Osteocyte (in vitro differentiated cells): ENCODE measurements at places on chromosomes 7 and 10. TPM values are rescaled to one million over a fixed set of nuclear protein-coding genes. Genes with fewer than 3 reads are reported as not detected.
A peak's percentile ranks its signal among the peaks of the same experiment; 100 is the strongest.

DNA sequence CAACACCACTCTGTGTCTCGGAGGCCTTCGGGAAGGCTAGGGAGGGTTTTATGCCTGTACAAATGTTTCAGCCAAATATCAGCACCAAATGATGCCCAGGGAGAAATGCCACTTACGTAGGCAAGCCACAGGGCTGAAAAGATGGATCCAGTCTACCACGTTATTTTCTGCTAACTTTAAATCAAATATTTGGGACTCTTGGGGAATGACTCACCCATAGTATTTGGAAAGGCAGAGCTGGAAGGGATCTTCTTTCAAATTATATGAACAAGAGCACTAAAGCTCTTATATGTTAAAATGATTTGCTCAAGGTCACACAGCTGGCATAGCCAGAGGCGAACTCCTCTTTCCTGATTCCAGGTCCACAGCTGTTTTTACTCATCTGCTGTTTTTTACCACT, 591.4 kb downstream of the SORCS1 start:
- H3K27me3 ChIP-seq, result peaks cover 5% of the 10 kb centered on the region
- no peak overlapping the region for H3K4me3 ChIP-seq
- peaks cover 35% of the 10 kb centered on the region for H3K4me1 ChIP-seq
- H3K36me3 ChIP-seq, result no peaks in the 10 kb centered on the region
- no peak for DNase-seq

GRCh38 chr7:149427096-149427680, 33.7 kb downstream of the ZNF777 start:
- H3K27me3 ChIP-seq, result no peaks in the 10 kb centered on the region
- no peak for DNase-seq
- peaks cover 31% of the 10 kb centered on the region for H3K36me3 ChIP-seq
- H3K27ac ChIP-seq, result no peak overlapping the region
- H3K4me3 ChIP-seq, result no peak overlapping the region

- no peaks in the 10 kb centered on the region for H3K36me3 ChIP-seq
- no peak overlapping the region for H3K27ac ChIP-seq
- H3K4me1 ChIP-seq, result no peaks in the 10 kb centered on the region
- H3K27me3 ChIP-seq, result no peaks in the 10 kb centered on the region
Measured at GRCh38 chr7:21317966-21318915, 109.6 kb upstream of the SP4 start.

DNA sequence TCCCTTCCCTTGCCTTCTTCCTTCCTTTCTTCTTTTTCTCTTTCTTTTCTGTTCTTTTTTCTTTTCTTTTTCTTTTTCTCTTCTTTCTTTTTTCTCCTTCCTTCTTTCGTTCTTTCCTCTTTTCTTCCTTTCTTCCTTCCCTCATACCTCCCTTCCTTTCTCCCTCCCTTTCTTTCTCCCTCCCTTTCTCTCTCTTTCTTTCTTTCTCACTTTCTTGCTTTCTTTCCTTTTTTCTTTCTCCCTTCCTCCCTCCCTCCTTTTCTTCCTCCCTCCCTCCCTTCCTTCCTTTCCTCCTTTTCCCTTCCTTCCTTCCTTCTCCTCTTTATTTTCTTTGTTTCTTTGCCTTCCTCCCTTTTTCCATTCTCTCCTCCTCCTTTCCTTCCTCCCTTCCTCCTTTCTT, 96.3 kb downstream of the POM121L12 start:
- H3K27ac ChIP-seq, result no peak overlapping the region
- H3K4me3 ChIP-seq, result no peak overlapping the region
- H3K4me1 ChIP-seq, result no peaks in the 10 kb centered on the region
- DNase-seq, result no peak
- no peaks in the 10 kb centered on the region for H3K36me3 ChIP-seq
- no peaks in the 10 kb centered on the region for H3K27me3 ChIP-seq

DNA sequence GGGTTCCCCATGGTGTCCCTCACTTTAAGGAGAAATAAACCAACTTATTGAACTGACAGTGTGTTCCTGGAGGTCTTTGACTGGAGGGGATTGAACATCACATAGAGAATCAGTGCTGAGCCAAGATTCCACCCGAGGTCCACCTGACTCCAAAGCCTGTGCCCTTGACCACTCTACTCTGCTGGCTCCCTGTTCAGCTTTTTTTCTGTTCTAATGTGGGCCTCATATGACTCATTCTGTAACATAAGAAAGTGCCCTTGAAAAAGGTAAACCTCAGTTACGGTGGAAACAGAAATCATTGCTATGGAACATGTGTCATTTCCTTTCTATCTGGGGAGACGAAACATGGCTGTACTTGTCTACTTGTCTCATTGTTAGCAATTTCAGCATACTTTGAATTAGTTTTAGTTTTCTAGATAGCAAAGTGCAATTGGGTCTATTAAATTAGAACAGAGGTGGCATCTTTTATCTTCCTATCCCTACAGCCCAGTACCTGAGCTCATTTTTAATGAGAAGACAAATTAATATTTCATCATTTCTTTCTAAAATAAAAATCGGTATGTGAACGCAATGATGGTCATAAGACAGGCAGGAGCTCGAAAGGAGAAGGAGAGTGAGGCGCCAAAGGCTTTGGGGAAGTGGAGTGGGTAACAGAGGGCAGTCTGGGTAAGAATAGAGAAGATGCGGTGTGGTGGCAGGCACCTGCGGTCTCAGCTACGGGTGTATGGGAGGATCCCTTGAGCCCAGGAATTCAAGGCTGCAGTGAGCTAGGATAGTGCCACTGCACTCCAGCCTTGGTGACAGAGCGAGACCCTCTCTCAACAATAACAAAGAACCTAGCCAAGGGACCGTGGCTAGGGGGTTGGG, 1.5 kb downstream of the GSDME start:
- no peak for DNase-seq
- H3K27me3 ChIP-seq, result no peaks in the 10 kb centered on the region
- H3K4me3 ChIP-seq, result peak overlapping the region; percentile 89
- peaks cover 13% of the 10 kb centered on the region for H3K4me1 ChIP-seq
- no peaks in the 10 kb centered on the region for H3K36me3 ChIP-seq

GRCh38 chr10:100847440-100847839, 65.3 kb upstream of the SLF2 start:
- H3K36me3 ChIP-seq, result no peaks in the 10 kb centered on the region
- no peak overlapping the region for H3K4me3 ChIP-seq
- H3K27me3 ChIP-seq, result peaks cover 59% of the 10 kb centered on the region
- no peaks in the 10 kb centered on the region for H3K4me1 ChIP-seq

GRCh38 chr10:79404231-79404609, 41.2 kb downstream of the ZCCHC24 start:
- H3K4me1 ChIP-seq, result peaks cover 73% of the 10 kb centered on the region
- peaks cover 11% of the 10 kb centered on the region for H3K36me3 ChIP-seq
- H3K27ac ChIP-seq, result peak overlapping the region; percentile 98
- H3K4me3 ChIP-seq, result peak overlapping the region; percentile 14
- no peak for DNase-seq
- H3K27me3 ChIP-seq, result no peaks in the 10 kb centered on the region

DNA sequence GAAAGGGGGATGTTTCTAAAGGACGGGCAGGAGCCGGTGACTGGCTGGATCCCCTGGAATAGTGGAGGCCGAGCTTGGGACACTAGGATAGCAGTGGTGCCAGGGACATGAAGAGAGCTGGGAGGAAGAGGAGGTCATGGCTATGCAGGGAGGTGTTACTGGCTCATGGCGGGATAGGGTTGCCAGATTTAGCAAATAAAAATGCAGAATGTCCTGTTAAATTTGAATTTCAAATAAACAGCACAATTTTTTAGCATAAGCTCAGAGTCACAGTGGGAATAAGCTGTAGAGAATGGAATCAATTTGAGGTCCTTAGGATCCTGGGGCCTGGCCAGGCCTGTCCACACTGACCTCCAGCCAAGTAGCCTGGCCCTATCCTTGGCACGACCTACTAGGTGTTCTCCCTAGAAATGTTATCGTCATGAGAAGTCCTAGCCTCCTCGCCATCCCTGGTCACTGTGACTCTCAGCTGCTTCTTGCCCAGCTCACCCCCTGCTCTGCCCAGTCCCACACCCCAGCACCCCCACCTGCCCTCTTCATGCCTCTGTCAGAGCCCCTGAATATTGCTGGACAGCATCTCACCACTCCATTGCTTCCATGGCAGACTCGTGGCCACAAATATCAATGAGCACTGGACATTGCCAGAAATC, 7.6 kb upstream of the KCP start:
- no peak overlapping the region for H3K27ac ChIP-seq
- H3K36me3 ChIP-seq, result no peaks in the 10 kb centered on the region
- peaks cover 1% of the 10 kb centered on the region for H3K4me1 ChIP-seq
- H3K27me3 ChIP-seq, result peaks cover 55% of the 10 kb centered on the region
- DNase-seq, result no peak

DNA sequence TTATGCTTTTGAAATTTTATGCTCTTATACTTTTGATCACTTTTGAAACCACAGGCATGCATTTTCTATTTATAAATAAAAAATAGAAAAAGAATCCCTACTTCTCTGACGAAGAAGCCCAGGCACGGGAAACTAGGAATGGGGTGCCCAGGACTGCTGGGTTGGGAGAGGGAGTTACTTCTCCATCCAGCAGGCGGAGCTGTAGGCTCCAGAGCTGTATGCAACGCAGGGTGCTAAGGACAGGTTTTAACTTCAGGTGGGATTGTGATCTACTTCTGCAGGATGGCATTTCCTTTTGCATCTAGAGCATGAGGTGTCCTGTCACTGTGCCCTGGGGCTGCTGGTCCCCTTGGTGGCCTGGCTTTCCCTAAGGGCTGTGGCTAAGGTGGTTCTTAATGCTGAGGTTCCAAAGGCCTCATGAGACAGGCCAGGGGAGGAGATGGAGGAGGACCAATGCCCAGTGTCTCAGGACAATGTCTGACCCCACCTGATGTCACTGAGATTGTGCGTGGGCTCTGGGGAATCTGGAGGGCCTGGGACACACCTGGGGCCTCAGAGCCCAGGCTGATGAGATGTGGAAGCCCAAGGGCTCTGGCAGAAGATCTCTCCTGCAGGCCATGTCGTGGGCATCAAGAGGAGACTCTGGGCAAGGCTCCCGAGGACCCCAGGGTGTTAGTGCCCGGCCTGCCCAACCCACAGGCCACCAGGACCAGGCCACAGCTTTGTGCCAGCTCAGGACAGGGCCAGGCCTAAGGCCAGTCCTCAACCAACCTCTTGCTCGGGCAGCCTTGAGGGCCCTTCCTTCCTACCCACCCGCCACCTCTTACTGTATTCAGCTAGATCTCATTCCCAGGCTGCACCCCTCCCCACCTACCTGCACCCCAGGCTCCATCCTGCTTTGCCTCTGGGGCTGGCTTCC, 507 bp downstream of the CCDC201 start:
- no peak overlapping the region for H3K4me3 ChIP-seq
- no peak for DNase-seq
- no peaks in the 10 kb centered on the region for H3K27me3 ChIP-seq
- no peaks in the 10 kb centered on the region for H3K36me3 ChIP-seq

GRCh38 chr10:51878695-51879094, 179.3 kb upstream of the CSTF2T start:
- peaks cover 24% of the 10 kb centered on the region for H3K4me1 ChIP-seq
- H3K27me3 ChIP-seq, result no peaks in the 10 kb centered on the region
- DNase-seq, result no peak

DNA sequence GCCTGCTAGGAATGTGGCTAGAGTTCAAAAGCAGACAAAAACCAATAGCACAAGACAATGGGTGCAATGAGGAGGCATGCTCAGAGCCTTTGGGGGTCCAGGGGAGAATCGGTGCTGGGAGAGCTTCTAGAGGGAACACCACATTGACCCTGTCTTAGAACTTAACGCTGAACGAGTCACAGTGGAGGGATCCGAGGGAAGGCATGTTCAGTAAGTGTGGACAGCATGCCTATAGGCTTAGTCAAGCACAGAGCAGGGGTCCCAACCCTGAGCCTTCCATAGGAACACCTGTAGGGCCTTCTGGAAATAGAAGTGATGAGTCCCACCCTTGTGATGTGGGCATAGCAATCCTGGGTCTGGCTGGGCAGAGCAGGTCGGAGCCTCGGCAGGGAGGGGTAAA, 148.7 kb downstream of the PKD1L1 start:
- H3K4me3 ChIP-seq, result no peak overlapping the region
- no peak for DNase-seq
- H3K27me3 ChIP-seq, result no peaks in the 10 kb centered on the region
- peaks cover 22% of the 10 kb centered on the region for H3K4me1 ChIP-seq
- H3K27ac ChIP-seq, result no peak overlapping the region

DNA sequence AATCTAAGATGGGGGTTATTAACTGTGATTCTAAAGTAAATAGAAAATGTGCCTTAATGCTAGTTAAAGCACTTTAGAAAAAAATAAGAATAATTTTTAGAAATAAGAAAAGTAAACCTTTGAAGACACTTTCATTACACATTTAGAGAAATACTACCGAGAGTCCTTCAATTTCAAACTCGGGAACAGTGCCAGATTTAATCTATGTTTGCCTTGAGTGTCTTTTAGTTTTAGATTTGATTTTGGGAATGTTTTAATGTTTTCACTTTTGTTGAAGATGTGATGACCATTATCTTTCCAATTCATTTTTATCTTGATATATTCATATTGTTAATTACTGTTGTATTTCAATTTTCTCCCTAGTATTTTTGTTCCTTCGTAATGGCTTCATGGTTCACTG, 592.7 kb upstream of the MGMT start:
- H3K36me3 ChIP-seq, result no peaks in the 10 kb centered on the region
- no peaks in the 10 kb centered on the region for H3K27me3 ChIP-seq
- no peaks in the 10 kb centered on the region for H3K4me1 ChIP-seq
- H3K27ac ChIP-seq, result no peak overlapping the region

GRCh38 chr7:123600876-123601275, 745 bp upstream of the ASB15 start:
- no peaks in the 10 kb centered on the region for H3K27me3 ChIP-seq
- no peak overlapping the region for H3K4me3 ChIP-seq

GRCh38 chr7:76217942-76218566, 16.4 kb downstream of the SRRM3 start:
- peaks cover 29% of the 10 kb centered on the region for H3K27me3 ChIP-seq
- H3K36me3 ChIP-seq, result no peaks in the 10 kb centered on the region
- peaks cover 7% of the 10 kb centered on the region for H3K4me1 ChIP-seq
- H3K27ac ChIP-seq, result no peak overlapping the region

DNA sequence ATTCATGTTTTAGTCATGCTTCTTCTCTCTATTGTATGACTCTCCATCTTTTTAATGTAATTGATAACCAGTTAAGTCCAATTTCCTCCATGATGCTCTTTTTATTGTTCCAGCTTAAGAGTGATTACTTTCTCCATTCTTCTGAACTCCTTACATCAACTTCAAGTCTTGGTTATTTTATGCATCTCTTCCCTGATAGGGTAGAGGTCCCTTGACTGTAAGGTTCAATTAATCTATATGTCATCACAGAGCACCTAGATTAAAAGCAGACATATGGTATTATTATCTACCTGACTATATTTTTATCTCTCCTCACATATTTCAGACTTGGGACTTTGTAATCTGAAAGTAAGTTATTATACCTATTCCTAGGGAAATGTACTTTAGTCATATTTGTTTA, 853.1 kb downstream of the REEP3 start:
- no peak for DNase-seq
- peaks cover 16% of the 10 kb centered on the region for H3K27me3 ChIP-seq
- H3K36me3 ChIP-seq, result no peaks in the 10 kb centered on the region
- H3K27ac ChIP-seq, result no peak overlapping the region

GRCh38 chr10:76333796-76334195, 902.4 kb downstream of the LRMDA start:
- DNase-seq, result no peak
- H3K27ac ChIP-seq, result peak overlapping the region; percentile 60
- peaks cover 74% of the 10 kb centered on the region for H3K4me1 ChIP-seq
- H3K36me3 ChIP-seq, result peaks cover 3% of the 10 kb centered on the region
- no peaks in the 10 kb centered on the region for H3K27me3 ChIP-seq

- no peaks in the 10 kb centered on the region for H3K4me1 ChIP-seq
- H3K27me3 ChIP-seq, result no peaks in the 10 kb centered on the region
- no peak for DNase-seq
- no peak overlapping the region for H3K27ac ChIP-seq
Measured at GRCh38 chr10:120799849-120800248, 51.3 kb upstream of the WDR11 start.

PSMC2 gene
- total RNA-seq, result 130 and 135 TPM in 2 replicates

NPSR1 gene
- not detected in 2 replicates for total RNA-seq

CARD11 gene
- total RNA-seq, result 0.24 TPM in 1 of 2 replicates, not detected in the other

NME8 gene
- total RNA-seq, result not detected in 2 replicates

CALML3 gene
- not detected in 2 replicates for total RNA-seq

PDGFA gene
- total RNA-seq, result 92.0 and 93.6 TPM in 2 replicates

ATRNL1 gene
- total RNA-seq, result 20.2 and 23.6 TPM in 2 replicates

PRPS1L1 gene
- not detected in 2 replicates for total RNA-seq

ZNF789 gene
- total RNA-seq, result 6.9 and 8.4 TPM in 2 replicates
